ENCODE measurements at places on chromosomes 6 and 20.

GRCh38 chr20:50341880-50342637 lies 151.4 kb downstream of the CEBPB start:
- DNase-seq = no peak

DNA sequence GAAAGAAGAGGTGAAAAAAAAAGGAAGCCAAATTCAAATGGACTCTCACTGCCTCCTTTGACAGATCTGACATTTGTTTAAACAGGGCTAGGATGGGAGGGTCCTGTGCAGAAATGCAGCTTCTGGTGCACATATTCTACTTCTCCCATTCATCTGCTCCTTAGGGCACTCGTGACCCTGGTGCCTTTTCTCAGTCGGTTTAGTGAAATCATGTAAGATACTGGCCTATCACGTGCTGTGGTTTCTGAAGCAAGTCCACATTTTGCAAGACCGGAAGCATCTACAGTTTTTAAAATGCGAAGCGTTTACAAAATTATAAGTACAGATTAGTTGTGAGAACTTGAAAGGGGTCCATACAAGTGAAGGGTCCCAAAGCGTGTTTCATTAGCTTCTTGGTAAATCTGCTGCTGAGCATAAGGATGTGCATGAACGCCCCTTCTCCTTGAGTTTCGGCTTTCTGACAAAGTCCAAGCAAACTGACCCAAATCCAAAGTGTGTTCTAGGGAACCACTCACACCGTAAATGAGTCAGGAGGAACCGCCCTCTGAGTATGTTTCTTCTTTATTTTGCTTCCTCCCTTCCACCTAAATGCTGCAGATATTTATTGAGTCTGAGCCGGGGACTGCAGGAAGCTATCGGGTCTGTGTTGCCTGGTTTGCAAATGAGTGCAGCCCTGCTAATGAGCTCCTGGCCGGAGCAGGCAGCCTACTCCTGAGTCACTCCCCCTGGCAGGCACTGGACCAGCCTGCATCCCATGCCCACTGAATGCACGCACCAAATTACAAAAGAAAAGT lies 323.8 kb upstream of the JARID2 start:
- DNase-seq = no peak

- no peak for DNase-seq
These were observed 103.3 kb downstream of the ARHGAP18 start for GRCh38 chr6:129606664-129607063.

GRCh38 chr20:21008951-21009350 lies 97.2 kb downstream of the LINC00237 start:
- DNase-seq = no peak

DNA sequence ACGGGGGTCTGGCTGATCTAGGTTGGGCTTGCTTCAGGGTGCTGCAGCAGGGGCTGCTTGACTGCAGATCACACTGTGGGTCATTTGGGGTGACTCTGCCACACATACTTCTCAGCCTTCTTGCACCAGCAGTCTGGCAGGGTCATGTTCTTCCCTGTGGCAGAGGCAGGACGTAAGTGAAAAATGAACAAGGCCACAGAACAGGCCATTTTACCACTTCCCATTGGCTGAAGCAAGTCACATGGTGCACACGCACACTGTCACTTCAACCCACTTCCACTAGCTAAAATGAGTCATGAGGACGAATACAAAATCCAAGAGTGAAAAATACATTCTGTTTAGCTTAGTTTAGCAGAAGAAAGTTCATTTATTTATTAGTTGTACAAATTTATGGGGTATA lies 168.6 kb upstream of the GGTLC1 start:
- DNase-seq = no peak

- DNase-seq = no peak
These were observed 38.7 kb downstream of the CNKSR3 start for GRCh38 chr6:154471609-154472362.

- no peak for DNase-seq
These were observed 859 bp downstream of the PPP1R10 start for GRCh38 chr6:30615958-30616810.

- DNase-seq = no peak
These were observed 56.5 kb upstream of the TENT5A start for GRCh38 chr6:81808851-81809570.

DNA sequence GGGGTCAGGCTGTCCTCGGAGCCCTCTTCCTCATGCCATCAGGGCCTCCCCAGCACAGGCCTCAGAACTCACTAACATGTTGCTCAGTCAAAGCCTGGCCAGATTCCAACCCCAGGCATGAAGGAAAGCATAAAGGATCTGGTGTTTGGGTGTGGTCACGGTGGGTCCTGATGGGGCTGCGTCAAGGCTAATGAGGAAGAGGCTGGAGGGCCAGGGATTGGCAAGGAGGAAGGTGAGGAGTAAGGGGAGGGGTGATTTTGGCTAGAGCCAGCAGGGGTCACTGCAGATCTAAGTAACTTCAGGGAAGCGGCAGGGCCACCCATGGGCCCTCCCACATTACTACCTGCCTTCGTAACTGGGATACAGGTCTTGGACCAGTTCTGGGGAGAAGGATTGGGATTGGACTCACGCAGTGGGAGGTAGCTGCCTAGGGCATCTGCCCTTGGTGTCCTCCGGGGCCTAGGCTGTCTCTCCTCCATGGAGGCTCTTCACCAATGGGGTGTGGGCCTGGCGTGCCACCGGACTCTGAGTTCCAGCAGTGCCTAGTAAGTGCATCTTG lies 36.2 kb upstream of the MRPS18A start:
- DNase-seq = peak; percentile 55

DNA sequence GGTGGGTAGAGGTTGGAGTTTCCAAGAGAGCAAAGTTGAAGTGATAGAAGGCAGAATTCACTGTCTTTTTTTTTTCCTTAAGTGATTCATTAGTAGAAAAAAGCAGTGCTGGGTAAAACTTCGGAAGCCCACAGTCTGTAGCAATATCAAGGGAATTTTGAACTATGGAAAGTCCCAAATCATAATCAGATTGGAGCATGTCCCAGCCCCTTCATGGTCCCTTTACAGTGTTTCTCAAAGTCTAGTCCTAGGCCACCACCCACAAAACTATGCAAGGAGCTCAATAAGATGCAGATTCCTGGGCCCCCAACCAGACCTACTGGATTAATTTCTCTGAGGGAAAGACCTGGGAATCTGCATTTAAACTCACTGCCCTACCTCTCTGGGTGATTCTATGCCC lies 22.6 kb downstream of the NEDD9 start:
- no peak for DNase-seq

DNA sequence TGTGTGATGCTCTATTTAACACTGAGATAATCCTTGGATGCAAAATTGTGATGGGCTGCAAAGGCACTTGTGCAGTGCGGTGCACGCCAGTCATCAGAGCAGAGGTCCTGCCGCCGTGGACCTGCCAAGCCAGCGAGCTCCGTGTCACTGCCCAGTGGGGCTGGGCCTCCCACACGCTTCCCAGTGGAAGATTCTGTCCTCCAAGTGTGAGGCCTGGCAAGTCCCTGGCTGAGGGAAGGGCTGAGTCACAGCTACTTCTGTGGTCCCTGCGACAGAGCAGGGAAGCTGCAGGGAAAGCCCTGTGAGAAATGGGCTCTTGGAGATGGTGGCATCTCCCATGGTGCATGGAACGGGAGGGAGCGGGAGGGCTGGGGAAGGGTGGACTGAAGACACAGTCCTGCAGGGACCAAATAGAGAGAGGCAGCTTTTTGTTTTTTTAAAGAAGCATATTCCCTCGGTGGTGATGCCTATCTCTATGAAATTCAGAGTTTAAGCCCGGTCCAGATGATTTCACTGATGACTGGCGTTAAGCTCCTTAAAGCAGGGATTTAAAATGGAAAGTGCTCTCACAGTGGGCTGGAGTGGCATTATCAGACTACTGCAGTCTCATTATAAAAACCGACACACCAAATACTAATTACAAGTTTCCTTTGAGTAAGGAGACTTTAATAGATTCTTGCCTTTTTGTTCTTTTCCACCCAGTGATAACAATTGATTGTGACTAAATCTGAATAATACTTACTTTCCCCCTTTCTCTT lies 413.7 kb downstream of the QKI start:
- no peak for DNase-seq

- no peak for DNase-seq
These were observed 98.7 kb upstream of the FUT9 start for GRCh38 chr6:95917034-95917433.

DNA sequence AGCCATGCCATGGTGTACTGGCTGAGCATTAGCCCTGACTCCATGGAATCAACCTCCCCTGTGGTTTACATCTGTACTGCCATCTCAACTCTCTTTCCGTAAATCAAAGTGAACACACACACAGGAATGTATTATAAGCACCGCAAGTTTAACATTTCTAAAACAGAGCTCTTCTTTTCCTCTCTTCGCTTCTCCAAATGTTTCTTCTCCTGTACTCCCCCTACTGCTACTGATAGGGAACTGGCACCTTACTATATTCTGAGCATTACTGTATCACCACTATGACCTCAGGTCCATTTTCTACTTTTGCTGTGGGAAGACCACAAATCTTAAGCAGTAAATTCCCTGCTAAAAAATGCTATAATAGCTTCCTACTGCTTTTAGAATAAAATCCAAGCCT lies 101.2 kb downstream of the NUS1 start:
- no peak for DNase-seq

DNA sequence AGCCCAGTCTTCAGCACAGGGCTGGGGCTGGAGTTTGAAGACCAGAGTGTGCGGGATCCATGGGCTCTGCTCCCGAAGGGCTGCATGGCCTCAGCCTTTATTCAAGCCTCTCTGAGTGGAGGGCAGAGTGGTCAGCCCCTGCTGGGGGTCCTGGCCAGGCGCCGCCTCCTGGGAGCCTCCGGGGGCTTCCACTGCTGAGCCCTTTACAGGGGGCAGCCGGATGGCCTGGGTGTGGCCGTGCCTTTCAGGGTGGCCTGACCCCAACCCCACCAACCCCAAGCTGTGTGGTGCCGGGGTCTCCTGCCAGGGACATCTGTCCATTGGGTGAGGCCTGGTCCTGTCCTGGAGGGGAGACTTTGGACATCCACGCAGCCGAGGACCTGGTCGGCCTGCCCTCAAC lies 76.0 kb upstream of the SLCO4A1 start:
- DNase-seq = no peak

- no peak for DNase-seq
These were observed 60.9 kb downstream of the RAMACL start for GRCh38 chr6:166525567-166525966.

- DNase-seq = no peak
These were observed 156.3 kb downstream of the SOBP start for GRCh38 chr6:107646176-107646575.

DNA sequence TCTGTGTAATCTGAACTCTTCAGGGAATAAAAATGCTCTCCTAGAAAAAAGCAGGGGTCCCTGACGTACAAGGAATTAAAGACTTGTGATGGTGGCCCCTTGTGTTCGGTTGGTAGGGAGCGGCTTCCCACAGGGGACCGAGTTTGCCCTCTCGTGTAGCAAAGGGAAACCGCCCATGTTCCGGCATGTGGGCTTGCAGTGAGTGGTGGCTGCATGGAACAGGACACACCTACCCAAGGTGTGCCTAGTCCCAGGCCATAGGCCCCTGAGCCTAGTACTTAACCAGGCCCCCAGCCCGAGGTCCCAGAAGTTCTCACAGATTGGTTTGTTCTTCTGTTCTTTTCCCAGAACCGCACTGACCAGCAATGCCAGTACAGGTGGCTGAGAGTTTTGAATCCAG lies 15.5 kb downstream of the MYBL2 start:
- DNase-seq = no peak

DNA sequence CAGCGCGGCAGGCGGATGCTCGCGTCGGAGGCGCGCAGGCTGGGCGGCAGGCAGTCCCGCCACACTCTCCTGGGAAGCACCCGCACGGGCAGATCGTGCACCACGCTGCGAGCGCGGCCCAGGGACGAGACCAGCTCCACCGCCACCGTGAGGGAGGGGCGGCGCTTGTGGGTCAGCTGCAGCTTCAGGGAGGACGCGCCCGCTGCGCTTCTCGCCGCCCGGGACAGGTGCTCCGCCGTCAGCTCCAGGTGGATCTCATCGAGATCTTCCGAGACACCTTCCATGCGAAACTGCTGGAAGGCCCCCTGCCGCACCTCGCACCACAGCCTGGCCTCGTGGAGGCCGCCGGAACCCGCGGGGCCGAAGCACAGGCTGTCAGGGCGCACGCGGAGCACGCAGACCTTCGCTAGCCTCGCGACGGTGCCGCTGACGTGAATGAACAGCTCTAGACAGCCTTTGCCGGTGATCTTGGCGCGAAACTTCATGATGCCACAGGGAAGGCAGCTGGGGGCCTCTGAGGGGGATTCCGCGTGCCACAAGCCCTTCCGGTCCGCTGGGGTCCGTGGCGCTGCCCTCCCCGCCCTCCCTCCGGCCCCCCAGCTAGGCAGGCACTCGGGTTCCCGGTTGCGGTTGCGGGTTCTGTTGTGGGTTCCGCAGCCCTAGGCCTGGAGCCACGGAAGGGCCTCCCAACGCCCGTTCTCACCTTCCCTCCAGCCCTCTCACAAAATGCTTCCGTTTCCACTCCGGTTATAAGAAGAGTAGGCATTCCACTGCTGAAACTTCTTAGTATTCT lies at the start of gene HUS1B:
Gene HUS1B (minus strand): TSS at position 641 of the 793 bp plus-strand sequence. CDS start 156 bp downstream, at position 485.
- no peak for DNase-seq

DNA sequence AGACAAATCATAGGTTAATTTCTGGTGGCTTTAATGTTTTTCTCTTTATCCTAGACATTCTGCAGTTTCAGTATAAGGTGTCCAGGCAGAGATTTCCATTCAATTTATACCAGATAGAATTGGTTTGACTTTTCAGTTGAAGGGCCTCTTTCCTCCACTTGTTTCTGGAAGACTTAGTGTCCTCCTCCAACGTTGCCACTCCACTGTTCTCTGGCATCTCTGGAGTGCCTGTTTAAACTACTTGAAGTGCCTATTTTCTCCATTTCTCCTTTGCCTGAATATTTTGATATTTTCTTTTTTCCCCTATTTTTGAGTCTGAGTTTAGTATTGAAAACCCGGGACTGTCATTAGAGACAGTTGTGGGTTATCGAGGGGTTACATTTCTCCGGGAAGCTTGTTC lies 27.7 kb downstream of the EDN3 start:
- no peak for DNase-seq
